ENCODE measurements at places on chromosomes 5 and 9.

- no peak for DNase-seq
Measured at GRCh38 chr5:105689596-105689995, 1981.1 kb downstream of the EFNA5 start.

GRCh38 chr9:134837529-134837928 lies 43.1 kb upstream of the FCN2 start:
- DNase-seq: no peak

GRCh38 chr5:13003457-13003856 lies 941.0 kb downstream of the DNAH5 start:
- DNase-seq: no peak

DNA sequence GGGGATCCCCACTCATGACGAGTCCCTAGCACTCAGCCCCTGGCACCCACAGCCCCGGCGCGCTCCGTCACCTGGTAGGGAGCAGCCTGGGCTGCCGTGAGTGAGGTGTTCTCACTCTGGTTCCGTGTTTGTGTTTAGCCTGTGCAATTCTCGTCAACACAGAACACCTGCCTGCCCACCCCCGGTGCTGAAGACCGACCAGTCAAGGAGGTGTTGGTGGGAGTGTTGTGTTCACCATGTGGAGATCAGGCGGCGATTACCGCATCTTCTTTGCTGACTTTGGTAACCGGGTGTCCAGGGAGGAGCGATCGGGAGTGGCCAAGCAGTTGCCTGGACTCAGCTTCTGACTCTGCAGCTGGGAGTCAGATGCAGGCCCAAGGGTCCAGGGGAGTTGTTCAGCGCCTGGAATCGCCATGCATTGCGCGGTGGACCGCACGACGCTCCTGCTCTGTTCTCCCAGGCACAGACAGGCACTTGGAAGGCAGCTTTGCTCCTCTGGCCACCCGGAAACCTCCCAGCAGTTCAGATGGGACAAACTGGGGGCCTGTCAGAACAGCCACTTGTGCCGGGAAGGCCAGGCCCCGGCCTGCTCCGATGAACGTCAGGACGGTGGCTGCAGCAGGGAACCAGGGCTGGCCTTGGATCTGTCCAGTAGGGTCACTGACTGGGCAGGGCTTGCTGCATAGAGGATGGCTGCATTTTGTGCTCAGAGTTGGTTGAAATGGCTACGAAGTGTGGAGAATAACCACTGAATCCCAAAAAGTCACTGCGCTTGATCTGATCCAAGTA lies 28.2 kb downstream of the EXOC3 start:
- DNase-seq: no peak

DNA sequence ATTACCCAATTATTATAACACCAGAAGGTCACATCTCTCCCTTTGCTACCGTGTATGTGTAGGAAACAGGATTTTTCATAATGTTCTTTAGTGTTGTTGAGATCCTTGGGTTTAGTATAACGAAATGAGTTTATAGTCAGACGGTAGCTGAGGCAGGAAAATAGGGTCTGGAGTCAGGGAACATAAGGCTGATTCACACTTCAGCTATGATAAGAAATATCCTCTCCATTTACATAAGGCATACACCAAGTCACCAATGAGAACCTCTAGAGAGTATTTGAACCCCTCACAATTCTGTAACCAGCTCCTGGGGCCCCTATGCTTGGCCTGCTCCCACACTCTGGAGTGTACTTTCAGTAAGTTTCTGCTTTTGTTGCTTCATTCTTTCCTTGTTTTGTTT lies 58.9 kb upstream of the ANKH start:
- no peak for DNase-seq

GRCh38 chr9:35732800-35733541 lies 505 bp downstream of the CREB3 start:
- peak; percentile 62 for DNase-seq

- no peak for DNase-seq
Measured at GRCh38 chr9:77726289-77726688, 78.2 kb upstream of the GNA14 start.

DNA sequence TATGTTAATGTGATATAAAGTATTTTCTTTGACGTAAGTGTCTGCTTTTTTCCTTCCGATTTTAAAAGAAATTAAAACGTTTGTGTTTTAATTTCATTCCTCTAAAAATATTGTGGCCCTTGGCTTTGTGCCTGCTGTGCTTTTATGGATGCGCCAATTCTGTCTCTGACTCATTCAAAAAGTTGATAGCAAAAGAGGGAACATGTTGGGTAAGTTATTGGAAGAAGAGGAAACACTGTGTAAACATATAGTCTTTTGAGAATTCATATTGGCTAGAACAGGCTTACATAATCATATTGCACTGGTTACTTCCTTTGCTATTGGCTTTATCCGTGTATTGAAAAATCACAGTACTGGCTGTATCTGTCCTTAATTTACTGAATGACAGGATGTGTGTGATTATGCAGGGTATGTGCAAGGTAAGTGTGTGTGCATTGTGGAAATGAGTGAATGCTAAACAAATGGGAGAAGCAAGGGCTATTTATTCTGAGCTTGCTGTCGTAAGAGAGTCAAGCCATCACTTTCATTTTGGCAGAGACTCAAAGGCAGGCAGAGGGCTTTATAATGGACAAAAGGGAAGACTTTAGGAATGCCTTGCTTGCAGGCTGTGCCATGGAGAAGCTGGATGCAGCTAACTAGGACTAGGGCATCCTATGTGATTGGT lies 67.8 kb downstream of the SGCD start:
- no peak for DNase-seq

DNA sequence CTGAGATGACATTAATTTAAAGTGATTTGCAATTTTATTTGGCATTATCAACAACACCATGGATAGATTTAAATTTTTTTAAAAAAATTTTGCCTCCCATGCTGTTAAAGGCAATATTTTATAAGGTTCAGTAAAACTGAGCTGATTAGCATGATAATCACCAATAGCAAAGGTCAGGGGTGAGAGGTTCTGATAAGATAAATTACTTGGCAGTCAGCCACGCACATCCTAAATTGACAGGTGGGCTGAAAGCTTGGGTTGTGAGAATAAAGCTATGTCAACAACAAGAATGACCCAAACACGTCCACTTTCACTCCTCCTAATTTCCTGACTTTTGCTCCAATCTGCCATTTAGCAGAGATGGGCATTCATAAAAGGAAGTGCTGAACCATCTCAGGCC lies 127.1 kb downstream of the LHFPL2 start:
- no peak for DNase-seq

GRCh38 chr5:143362664-143363227 lies 40.7 kb downstream of the NR3C1 start:
- no peak for DNase-seq
